Stimulated activated CD8-positive, alpha-beta memory T cell treated with anti-CD3 and anti-CD28 coated beads, Interleukin-7, amount 100 ng/mL, for 48 hours (primary cell): ENCODE measurements at places on chromosomes 1 and 21.

GRCh38 chr1:182897696-182898095 is 55.3 kb downstream of the SHCBP1L start:
- no peak for DNase-seq

DNA sequence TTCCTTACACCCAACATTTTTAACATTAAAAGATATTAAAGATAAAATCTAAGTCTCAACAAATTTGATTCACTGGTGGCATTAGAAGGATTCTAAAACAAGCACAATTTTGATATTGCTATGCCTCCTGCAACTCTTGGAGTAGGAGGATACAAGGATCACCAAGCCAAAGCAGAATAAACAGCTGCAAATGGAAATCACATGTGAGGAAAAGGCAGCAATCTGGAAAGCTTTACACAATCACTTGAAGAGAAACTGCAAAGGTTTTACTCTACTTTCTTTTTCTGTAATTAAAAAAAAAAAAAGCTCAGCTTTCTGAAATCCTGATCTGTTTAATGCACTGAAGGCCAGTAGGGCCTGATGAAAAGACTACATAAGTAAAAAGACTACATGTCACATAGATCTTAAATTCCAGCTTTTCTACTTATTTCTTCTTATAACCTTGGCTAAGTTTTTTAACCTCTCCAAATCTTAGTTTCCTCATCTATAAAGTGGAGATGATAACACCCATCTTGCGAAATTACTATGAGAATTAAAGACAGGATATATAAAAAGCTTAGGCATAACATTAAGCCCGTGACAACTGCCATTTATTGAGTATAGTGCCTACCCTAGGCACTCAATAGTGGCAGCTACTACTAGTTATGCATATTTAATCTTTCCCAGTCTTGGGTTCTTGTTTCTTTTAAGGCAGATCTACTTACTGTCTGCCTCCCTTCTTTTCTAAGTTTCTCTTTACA is 73.5 kb downstream of the EPS15 start:
- no peak for DNase-seq

GRCh38 chr1:26858891-26859640 is 3.9 kb upstream of the SFN start:
- DNase-seq, result no peak

GRCh38 chr1:181185461-181185860 is 97.0 kb downstream of the IER5 start:
- DNase-seq, result no peak

DNA sequence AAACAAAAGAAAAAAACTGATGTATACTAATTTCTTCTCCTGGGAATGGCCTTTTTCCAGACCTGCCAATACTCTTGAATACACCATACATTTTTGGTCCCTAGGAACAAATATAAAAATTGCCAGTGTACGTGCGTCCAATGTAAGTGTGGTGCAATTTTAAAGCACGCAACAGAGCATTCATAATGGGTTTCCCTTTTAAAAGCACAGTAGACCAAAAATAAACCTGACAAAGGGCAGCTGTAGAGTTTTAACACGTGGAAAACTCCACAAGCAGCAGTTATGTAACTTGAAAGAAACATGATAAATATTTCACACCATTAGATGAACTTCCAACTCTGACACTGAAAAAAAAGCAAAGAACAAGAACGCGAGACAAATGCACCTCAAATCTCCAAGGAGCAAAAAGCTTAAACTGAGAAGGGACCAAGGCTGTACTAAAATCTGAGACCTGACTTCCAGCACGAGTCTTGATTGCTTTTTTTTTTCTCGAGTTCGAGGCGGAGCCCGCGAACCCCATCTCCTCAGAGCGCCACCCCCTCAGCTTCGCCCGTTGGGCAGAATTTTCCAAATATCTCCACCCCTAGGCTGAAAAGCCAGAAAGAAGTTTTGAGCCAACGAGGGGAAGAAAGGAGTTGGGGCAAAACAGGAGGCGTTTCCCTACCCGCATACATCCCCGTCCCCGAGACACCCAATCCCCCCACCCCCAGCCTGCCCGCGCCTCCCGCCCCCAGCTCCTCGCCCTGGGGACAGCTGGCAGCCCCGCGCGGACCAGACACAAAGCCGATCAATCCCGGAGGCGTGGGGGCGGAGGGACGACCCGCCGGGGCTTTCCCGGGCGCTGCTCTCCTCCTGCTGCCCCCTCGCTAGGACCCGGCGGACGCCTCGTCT is at the start of gene JAM2:
Gene JAM2 (plus strand): TSS at position 599 of the 891 bp plus-strand sequence. CDS start 564 bp downstream, outside the sequence.
- DNase-seq, result peak; percentile 18

DNA sequence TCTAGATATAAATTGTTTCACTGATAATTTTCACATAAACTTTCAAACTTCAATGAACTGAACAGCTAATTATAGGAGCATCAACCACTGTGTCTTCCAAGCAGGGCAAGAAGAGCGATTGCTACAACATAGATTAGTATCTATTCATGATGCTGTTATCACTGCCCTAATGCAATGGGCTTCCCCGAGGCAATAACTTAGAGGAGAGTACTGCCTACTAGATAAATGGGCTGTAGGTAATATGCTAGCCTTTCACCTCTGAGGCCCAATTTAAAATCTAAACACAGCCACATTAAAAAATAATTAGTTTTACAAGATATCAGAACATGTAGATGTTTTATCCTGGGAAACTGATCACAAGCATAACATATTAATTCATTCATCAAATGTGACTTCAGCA is 318.0 kb downstream of the VAV3 start:
- no peak for DNase-seq

- no peak for DNase-seq
Measured at GRCh38 chr1:230232371-230232771, 165.3 kb downstream of the GALNT2 start.

DNA sequence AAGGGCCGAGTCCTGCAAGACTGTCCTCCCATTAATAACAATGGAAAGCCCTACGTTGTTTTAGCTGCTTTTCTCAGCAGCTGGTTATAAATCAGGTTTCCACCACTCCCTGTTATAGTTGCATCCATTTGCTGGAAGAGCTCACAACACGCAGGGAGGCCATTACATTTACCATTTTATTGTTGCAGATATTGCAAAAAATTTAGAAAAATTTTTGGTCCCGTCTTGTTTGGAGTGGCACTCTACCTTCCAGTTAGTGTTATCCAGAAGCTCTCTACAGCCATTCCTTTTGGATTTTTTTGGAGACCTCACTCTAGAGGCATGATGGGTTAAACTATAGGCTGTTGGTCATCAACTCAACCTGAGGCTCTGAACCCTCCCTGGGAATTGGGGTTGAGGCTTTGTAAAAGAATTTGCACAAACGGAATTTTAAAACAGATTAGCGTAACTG is 1532.1 kb upstream of the TPTE start:
- no peak for DNase-seq

- no peak for DNase-seq
Measured at GRCh38 chr1:56838759-56839158, 15.8 kb upstream of the C8A start.

DNA sequence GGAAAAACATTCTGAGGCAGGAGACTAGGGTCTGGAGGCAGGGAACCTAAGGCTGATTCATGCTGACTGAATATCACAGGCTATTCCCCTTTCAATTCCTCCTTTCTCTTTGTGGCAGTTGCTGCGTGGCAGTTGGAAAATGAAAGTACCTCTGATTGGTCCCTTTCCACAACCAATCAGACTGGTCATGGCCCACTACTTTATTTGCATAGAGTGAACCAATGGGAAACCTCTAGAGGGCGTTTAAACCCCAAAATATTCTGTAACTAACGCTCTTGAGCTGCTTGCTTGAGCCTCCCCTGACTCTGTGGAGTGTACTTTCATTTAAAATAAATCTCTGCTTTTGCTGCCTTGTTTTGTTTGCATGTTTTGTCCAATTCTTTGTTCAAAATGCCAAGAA is 27.7 kb upstream of the VN1R5 start:
- no peak for DNase-seq
